Stimulated activated CD4-positive, alpha-beta T cell treated with anti-CD3 and anti-CD28 coated beads, TNF-alpha, amount 100 ng/mL, for 4 hours (primary cell): ENCODE measurements at places on chromosomes 4 and X.

GRCh38 chr4:112552668-112553067 is 36.7 kb upstream of the NEUROG2 start:
- DNase-seq: no peak

DNA sequence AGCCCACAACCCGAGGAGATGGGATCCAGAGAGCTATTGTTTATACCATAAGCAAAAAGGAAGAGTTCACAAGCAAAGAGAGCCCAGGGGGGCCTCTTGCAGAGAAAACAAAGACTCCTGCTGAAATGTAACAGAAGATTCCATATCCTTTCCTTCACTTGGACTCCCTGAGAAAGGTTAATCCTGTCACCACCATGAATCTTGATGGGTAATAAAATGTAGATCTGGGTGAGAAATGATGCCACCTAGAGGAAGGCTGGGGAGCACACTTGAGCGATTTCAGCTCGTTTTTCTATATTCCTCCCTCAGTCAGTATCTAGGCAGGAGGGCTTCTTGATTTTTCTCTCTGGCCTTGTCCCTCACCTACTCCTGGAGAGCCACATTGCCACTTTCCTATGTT is 10.2 kb upstream of the KCNE5 start:
- DNase-seq: no peak

- no peak for DNase-seq
Measured at GRCh38 chr4:19455196-19455595, 796.5 kb upstream of the SLIT2 start.

DNA sequence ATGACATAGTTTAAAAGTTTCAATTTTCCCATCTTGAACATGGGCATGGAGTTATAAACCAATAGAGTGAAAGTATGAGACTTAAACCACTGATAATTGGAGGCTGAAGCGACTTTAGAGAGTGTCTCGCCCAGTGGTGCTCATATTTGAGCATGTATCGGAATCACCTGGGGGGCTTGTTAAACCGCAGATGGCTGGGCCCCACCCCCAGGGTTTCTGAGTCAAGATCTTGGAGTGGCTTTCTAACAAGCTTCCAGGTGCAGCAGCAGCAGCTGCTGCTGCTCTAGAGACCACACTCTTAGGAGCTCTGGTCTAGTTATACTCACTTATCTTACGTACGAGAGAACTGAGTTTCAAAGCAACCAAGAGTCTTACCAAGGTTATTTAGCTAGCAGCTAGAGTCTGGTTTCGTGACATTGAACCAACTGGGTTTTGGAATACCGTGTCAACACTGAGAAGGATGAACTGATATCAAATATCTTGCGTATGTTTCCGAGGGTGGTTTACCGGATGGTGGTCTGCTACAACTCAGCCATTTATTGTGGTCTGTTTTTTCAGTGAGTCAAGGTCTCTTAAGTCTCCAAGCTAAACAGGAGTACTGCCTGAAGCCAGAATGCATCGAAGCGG is 5.9 kb downstream of the PHEX start:
- DNase-seq: no peak

- no peak for DNase-seq
Measured at GRCh38 chr4:122285285-122285684, 93.5 kb upstream of the ADAD1 start.

- no peak for DNase-seq
Measured at GRCh38 chr4:186500721-186501304, 54.6 kb downstream of the MTNR1A start.

- no peak for DNase-seq
Measured at GRCh38 chrX:136321532-136321931, 20.8 kb downstream of the ADGRG4 start.

DNA sequence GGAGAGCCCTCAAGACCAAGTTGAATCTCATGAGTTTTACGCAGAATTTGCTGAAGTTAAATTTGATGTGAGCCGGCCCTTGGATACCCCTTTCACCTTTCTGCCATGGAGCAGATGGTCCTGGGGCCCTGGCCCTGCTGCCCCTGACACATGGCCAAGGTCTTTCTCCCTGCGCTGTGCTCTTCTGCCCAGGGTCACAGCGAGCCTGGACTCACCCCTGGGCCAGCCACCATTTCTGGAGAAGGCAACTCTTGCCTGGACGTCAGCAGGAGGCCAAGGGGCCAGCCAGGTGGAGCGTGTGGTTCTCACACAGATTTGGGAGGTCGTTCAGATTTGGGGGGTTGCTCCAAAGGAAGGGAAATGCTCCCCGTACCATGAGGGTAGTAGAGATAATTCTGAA is 30.0 kb downstream of the PCGF3 start:
- DNase-seq: no peak

DNA sequence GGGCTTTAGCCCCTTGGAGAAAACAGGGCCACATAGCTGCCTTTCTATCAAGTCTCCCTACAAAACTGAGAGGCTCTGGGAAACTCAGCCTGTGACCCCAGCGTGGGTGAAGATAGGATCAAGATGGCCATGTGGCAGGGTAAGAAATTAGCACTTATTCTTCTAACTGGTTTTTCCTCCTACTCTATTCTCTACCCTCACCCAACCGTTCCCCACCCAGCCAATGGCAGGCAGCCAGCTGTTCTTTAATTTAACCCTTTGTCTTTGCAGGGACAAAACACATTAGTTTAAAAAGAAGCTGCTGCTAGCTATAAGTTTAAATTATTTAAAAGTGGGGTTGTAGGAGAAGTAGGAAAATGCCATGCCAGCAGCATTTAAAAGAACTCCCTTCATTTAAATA is 2.8 kb downstream of the CLCN5 start:
- no peak for DNase-seq

GRCh38 chr4:175970072-175970471 is 95.6 kb upstream of the WDR17 start:
- no peak for DNase-seq

DNA sequence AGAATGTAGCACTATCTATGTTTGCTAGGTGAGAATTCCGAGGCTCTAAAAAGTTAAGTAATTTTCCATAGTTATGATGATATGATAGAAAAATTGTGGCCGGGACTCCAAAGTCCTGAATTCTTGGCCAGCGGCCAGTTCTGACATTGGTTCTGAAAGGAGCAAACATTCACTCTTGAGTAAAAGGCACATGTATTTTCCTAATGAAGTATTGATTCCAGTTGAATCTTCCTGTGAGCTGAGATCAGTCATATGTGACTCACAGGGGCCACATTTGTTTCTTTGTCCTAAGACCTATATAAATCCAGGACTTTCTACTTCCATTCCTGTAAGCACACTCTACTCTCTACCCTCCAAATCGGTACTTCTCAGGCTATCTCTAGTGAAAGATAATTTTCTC is 349.9 kb downstream of the BMPR1B start:
- no peak for DNase-seq
